GM04504 (cell line): ENCODE measurements at places on chromosomes 5 and 9.
A peak's percentile ranks its signal among the peaks of the same experiment; 100 is the strongest.

- peak; percentile 67 for DNase-seq
These were observed 110.0 kb downstream of the LURAP1L start for GRCh38 chr9:12884736-12885395.

- DNase-seq: no peak
These were observed 66.4 kb downstream of the EFNA5 start for GRCh38 chr5:107604146-107604910.

- no peak for DNase-seq
These were observed 106.1 kb upstream of the FGF10 start for GRCh38 chr5:44495280-44495679.

DNA sequence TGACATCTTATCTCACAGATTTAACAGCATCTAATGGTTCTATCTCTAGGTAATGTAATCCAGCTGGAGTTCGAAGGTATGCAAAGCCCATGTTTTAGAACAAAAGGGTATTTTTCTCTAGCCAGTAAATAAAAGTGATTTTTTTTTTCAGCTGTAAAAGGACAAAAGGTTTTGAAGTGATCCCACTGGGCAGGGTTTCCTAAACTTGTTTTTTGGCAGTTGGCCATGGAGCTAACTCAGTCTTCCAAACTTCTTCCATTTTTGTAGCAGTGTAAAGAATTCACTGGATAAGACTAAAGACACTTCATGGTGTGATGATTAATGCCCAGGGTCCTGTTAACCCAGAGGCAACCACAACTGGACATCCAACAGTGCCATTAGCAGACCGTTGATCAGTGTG lies 63.8 kb downstream of the TMEM252 start:
- no peak for DNase-seq

DNA sequence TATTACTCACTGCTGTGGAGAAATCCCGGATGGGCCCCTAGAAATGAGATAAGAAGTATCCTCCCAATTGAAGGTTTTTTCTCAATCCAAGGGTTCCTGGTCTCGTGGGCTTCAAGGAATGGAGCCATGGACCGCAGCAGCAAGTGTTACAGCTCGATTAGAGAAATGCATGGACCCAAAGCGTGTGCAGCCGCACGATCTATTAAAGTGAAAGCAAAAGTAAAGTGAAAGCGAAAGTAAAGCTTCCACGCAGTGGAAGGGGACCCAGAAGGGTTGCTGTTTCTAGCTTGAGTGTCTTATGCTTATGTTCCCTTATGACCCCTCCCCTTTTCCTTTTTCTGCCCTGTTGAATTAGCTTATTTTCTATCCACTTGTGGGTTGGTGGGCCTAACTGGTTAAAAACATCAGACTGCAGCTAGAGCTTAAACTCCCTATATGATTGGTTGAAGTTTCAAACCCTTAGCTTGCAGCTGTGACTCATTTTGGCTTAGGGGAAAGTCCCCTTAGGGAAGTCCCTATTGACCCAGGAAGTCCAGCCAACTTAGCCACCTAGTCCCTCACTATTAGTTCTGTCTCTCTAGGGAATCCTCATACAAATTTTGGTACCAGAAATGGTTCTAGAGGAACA lies 1111.8 kb downstream of the TAF11L14 start:
- no peak for DNase-seq

DNA sequence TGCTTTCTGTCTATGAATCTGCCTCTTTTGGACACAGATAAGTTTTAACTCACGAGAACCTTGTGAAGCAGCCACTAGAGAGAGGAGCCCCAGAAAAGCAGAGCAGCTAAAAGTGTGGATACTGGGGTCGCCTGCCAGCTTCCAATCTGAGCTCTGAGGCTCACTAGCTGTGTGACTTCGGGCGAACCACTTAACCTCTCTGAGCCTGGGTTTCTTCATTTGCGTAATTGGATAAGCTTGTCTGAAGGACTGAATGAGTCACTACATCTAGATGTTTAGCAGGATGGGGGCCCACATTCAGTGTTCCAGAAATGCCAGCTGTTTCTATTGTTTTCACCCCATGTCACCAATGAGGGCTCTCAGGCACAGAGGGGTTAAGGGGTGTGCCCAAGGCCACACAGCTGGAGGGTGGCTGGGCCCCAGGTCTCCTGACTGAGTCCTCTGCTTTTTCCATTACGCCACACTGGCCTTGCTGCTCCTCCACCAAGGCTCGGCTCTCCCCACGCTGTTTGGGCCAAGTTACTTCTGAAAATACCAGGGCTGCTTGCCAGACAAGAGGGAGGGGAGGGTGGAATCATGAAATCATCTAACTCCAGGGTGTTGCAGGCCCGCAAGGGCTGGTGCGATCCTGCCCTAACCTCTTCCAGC lies 36.2 kb downstream of the SH3PXD2B start:
- DNase-seq: peak; percentile 97

DNA sequence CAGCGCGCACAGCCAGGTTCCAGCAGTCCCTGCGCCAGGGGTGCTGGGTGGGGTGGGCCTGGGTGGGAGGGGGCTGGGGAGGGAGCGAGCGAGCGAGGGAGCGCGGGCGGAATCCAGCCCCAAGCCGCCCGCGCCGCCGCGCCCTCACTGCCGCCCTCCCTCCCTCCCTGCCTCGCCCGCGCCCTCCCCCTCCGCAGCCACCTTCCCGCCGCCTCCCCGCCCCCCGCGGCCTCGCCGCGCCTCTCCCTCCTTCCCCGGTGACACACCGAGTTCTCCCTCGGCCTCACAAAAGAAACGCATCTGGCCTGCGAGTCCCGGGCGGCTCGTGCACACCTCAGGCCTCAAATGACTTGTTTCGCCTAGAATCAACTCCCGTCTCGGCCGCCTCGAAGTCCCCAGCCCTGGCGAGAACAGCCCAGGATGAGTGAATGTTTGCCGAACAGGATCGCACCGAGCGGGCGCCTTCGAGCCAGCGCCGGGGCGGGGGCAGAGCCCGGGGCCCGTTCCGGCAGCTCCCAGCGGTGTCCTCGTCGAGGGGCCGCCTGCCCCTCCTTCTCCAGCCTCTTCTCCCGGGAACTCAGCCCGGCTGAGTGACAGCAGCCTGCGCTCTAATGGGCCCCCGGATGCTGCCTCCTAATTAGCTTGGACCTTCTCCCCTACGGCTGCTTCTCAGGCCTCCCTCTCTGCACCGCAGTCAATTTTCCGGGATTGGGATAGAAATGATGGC lies 371 bp upstream of the PITX1 start:
- DNase-seq: no peak

DNA sequence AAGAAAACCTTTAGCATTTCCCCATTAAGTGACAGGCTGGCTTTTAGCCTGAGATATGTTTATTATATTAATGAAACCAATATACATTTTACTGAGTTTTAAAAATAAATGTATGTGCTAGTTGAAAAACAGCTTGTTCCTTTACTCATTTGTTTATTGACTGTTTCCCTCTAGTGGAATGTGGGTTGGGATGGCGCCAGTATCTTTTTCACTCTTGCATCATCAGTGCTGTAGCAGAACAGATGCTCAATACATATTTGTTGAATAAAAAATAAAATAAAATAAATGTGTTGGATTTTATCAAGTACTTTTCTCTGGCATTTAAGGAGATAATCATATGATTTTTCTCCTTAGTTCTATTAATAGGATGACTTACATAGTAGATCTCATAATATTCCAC lies 43.0 kb downstream of the FSTL4 start:
- no peak for DNase-seq

- no peak for DNase-seq
These were observed 117.9 kb upstream of the PRSS3 start for GRCh38 chr9:33677506-33677809.

DNA sequence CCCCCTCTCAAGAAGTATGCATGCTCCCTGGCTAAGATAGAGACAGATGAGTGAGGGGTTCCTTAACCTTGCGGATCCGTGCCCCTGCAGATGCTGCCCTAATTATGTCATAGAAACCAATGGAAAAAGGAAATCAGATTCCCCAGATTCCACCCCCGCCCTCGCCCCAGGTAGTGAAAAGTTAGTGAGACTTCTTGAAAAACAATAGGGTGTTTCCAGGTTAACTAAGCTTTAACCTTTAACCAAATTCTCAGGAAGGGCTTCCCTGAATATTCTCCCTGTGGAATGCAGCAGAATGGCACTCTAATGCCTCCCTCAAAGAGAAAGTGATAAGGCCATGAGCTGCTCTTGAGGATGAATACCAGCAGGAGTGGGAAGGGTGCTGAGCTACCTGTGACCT lies 116.0 kb upstream of the RANBP3L start:
- DNase-seq: no peak

DNA sequence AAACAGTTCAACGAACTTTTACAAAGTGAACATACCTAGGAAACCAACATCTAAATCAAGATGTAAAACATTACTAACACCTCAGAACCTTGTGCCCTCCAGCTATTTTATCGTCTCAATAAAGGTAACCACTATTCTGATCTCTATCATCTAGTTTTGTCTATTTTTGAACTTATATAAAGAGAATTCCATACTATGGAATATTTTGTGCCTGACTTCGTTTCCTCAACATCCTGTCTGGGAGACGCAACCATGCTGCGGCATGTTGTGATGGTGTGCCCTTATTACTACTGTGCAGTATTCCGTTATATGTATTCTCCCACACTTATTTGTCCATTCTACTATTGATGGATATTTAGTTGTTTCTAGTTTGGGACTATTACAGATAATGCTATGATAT lies 99.2 kb downstream of the NR6A1 start:
- DNase-seq: no peak

- no peak for DNase-seq
These were observed 363 bp upstream of the MAMDC2 start for GRCh38 chr9:70043285-70043684.

GRCh38 chr5:139523635-139524445 lies 37.3 kb upstream of the UBE2D2 start:
- no peak for DNase-seq

- DNase-seq: no peak
These were observed 9.0 kb downstream of the NDUFS4 start for GRCh38 chr5:53569453-53569852.

- no peak for DNase-seq
These were observed 20.6 kb downstream of the TBC1D9B start for GRCh38 chr5:179887095-179887494.

DNA sequence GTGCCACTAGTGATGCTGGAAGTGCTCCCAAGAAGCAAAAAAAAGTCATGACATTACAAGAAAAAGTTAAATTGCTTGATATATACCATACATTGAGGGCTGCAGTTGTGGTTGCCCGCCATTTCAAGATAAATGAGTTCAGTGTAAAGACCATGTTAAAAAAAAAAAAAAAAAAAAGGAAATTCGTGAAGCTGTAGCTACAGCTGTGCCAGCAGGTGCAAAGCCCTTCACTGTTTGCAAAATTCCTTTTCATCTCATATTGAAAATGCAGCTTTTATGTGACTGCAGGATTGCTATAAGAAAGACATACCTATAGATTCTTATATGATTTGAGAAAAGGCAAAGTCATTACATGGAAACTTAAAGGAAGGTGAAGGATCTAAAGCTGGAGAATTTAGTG lies 179.6 kb upstream of the POU5F2 start:
- DNase-seq: no peak

DNA sequence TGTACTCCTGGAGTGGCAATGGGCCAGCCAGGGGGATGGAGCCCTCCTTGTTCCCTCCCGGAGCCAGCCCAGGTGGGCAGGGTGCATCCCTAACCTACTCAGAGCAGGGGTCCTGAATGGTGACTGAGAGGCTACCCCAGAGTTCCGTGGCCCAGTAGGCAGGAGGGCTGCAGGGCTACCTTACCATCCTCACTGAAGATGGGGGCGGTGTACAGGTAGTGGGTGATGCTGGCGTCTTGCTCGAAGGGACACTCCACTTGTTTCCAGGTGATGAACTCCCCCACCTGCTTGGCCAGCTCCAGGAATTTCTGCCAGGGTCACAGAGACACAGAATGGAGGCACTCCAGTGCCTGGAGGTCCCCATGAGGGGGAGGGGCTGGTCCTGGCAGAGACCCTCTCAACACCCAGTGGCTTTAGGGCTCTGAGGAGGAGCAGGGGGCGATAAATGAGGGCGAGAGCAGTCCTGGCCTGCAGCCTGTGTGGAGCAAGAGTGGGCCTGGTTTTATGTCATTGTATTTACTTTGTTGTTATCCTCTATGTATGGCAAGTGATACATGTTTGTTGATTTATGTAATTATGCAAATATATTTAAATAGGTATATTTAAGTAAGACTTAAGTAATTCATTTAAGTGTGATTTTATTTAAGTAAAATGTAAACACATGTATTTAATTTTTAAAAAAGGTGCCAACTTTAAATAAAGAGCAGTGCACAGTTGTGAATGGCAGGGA lies 39.9 kb upstream of the RNF130 start:
- no peak for DNase-seq
